ENCODE measurements at places on chromosomes 7 and 10.

DNA sequence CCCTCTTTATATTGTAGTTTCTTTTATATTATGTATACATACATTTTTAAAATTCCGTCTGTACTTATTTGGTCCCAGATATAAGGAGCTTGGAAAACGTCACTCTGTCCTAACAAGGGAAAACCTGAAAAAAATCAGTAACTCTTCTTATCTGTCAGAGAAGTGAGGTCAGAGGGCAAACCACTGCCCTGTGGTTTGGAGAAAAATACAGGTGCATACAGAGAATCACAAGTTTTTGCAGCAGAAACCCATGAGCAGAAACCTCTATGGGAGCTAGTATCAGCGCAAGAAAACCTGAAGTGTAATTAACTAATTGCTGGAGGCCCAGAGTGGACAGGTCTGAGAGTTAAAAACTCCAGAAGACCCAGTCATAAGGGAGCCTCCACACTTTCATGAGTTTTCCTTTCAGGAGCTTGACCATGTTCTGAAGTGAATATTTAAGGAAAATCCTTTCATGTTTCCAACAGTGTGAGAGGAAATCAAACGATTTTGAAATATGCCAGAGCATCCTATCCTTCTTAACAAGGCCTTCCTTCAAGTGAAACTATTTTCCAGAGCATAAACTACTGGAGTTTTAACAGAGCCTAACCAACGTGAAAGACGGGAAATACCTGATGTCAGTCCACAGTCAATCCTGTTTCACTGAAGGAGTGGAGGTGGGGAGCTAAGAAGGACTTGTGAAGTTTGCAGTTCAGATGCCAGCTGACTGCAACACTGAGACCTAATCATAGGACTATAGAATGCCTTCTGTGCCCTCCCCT lies 290.8 kb upstream of the BMPER start:
- no peak for DNase-seq

DNA sequence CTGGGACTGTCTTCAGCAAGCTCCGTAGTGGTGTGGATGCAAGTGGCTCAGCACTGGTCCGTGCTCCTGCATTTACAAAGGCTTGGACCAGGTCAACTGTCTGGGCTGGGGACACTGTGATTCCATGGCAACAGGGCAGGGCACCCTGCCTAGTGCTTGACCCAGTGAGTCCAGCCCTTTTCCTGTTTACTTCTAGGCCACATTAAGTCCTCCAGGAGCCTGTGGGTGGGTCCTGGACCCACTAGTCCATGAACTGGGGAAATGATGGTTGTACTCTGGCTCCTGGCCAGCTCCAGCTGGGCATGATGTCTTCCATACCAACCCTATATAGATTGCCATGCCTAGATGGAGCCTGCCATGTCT lies 152.0 kb downstream of the RPS24 start:
- no peak for DNase-seq

GRCh38 chr7:122255454-122255853 lies 49.1 kb downstream of the FEZF1 start:
- DNase-seq: no peak

DNA sequence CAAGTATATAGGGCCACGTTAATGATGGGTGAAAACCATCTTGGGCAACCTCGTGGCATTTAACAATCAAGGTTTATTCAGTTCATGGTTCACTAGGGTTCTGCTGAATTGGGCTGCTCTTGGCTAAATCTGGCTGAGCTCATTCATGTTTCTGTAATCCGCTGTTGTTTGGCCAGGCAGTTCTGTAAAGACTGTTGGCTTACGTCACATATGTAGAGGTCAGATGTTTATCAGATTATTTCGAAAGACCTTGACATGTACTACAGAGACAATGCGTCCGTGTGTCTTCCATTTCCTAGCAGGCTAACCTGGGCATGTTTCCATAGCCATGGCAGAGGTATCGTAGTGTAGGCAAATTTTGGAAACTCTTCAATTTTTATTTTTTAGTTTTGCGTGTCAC lies 190.0 kb upstream of the ZWINT start:
- DNase-seq: no peak

DNA sequence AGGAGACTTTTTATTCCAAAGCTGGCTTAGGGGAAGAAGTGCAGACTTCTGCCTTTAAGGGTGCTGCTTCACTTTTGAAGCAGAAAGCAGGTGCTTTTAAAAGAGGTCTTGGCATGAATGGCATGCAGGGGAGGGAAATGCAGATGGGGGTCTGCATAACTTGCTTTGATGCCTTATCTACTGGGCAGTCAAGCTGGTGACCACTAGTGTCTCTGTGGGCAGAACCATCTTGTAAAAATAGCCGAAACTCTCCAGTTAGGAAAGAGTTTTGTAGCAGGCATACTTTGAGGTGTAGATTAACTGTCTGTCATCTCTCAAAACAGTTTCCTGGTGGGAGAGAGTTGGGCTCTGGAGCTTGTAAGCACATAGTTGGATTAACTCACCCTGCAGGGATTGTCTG lies 9.9 kb upstream of the CTNNA3 start:
- DNase-seq: no peak

Measured in activated CD8-positive, alpha-beta memory T cell treated with anti-CD3 and anti-CD28 coated beads for 1 hour (primary cell).